ENCODE measurements at places on chromosomes 4 and X. TPM values are rescaled to one million over a fixed set of nuclear protein-coding genes. Genes with fewer than 3 reads are reported as not detected.
A peak's percentile ranks its signal among the peaks of the same experiment; 100 is the strongest.

- DNase-seq = no peak
Measured at GRCh38 chr4:189792924-189793618, 147.6 kb upstream of the FRG1 start.

DNA sequence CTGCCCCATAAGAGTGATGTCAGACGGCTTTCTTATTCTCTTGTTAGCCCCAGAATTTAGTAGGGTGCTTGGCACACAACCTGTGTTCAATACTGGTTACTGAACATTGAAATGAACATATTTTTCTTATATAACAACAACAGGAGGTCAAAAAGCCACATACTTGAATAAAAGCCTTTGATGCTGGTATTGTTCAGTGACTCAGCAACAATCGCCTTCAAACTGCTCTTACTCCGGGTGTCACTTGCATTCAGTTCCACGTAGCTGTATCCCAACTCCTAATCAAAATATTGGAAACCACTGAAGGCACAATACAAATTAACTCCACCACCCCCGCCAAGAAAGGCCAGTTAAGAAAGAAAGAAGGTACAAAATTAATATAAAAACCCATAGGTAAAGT lies 61.5 kb downstream of the RFC1 start:
- no peak for DNase-seq

DNA sequence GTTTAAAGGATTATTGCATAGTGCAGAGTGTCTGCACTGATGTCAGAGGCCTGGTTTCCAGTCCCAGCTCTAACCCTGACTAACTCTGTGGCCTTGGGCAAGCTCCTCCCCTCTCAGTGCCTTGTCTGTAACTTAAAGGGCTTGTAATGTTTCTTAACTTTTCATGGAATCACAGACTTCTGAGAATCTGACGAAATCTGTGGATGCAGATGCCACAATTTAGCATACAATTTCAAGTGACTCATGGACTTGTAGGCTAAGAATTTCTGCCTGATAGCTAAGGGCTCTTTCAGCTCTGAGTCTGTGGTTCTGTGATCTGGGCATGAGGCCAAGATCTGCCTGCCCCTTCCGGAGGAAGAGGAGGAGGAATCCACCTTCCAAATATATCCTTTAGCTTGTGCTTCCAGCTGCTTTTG lies 236.9 kb downstream of the AR start:
- no peak for DNase-seq

GRCh38 chrX:2677764-2678163 lies 13.3 kb upstream of the CD99 start:
- no peak for DNase-seq

- no peak for DNase-seq
Measured at GRCh38 chrX:139052461-139052860, 340.9 kb upstream of the FGF13 start.

DNA sequence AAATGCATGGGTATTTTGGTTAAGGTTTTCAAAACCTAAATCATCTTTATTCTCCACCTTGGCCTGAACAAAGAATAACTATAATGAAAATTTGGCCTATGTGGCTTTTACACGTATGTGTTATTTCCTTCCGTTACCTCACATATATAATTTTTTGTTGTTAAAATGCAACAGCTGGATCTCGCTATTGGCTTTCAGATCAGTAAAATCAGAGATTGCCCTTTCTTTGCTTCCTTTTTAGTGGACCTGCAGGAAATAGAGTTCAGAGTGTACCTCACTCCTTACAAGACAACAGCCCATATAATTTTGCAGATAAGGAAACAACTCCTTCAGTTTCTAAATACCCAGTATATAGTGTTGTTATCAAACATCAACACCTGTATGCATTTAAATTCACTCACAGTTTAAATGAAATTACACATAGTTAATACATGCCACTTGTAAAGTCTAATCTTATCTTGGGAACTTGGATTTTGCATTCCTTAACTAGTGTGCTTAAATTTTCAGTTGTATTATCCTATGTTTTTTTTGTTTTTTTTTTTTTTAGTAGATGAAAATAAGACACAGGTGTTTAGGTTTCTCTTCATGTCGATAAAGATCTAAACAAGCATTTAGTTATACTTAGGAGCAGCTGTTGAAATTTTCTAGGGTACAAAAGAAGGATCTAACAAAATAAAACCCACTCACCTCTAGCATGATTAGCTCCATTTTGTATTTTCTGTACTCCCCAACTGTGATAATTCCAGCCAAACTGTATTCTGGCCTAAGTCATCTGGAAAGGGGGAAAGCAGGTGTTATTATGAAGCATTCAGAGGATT lies 96.2 kb upstream of the SPRY1 start:
- DNase-seq = no peak

DNA sequence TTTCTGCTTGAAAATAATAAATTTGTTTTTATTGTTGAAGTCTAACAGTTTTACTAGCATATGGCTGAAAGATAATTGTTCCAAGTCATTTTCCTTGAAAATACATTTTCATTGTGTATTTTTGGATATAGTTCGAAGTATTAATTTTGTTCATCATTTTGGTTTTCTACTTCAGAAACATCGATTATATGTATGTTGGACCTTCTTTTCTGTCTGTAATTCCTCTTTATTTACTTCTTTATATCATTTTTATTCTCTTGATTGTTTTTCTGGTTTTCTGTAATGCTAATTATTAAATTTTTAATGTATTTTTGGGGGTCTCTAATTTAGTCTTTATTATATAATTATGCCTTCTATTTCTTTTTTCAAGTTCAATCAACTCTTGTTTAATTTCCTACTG lies 407.1 kb upstream of the FRG1 start:
- DNase-seq = no peak

DNA sequence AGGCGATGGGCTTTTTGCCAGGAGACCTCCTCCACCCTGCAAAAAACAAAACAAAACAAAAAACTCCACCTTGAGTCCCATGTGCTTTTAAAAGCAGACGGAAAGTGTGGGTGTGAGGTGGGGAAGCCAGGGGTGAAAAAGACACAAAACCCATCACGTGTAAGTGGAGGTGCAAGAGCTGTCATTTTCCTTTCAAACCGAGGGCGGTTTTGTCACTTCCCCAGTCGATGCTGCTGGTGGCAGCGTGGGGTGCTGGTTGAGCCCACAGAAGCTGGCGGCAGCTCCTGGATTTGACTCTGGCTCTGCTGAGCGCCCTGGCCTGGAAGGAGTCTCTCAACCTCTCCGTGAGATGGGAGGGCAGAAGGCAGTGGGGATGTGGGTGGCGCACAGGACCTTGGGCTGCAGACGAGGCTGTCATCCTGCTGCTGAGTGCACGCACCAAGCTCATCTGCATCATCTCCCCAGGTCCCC lies 110.0 kb downstream of the PSAPL1 start:
- peak; percentile 41 for DNase-seq

DNA sequence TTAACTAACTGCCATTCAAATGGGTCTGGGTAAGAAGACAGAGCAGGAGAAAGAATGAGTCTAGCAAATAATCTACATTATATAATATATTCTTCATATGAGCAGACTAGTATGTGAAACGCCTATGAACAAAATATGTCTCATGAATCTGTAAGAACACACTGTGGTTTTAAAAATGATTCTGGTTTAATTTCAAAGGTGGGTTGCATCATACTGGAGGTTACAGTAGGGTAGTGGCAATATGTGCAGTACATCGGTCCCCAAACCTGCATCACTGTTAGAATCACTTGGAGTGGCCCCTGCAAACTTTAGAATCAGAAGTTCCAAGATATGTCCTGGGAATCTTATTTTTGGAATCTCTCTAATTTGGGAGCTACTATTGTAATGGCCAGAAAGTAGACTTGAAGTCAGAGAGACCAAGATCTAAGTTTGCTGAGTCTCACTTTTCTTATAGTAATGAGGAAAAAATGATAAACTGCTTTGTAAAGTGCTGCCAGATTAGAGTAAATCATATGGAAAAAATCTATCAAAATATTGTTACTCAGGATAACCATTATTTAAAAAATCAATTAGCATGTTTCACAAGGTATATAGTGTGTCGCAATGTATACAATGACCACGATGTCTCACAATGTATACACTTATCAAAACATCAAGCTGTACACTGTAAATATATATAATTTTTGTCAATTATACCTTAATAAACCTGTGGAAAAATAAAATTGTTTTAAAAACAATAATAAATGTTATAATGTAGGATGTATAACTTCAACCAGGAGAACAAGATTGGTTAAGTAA lies 37.9 kb upstream of the ARSJ start:
- no peak for DNase-seq

GRCh38 chrX:25558137-25558536 lies 542.4 kb upstream of the ARX start:
- no peak for DNase-seq

- DNase-seq = no peak
Measured at GRCh38 chr4:75948822-75949444, 8.1 kb upstream of the NAAA start.

- DNase-seq = no peak
Measured at GRCh38 chr4:96784336-96784735, 944.4 kb downstream of the PDHA2 start.

GRCh38 chrX:134634691-134635090 lies 23.6 kb downstream of the PLAC1 start:
- no peak for DNase-seq

DNA sequence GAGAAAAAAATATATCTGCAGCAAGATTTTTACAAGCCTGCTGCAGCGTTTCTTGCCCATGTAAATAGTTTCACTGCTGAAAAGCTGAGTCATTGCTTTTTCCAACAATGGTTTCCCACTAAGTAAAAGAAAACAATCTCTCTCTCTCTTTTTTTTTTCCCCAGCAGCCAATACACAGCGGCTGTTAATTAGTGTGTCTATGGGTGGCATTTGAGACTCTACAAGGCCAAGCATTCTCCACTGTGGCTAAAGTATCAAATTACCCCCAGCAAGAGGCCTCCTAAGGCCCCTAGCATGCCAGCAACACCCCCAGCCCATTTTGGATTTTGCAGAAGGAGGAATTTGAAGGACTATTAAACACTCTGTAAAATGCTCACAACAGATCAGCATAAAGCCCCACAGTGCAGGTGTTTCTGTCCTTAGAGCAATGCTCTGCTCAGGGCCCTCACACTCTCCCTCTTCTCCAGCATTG lies 837.4 kb downstream of the TRIML1 start:
- no peak for DNase-seq

DNA sequence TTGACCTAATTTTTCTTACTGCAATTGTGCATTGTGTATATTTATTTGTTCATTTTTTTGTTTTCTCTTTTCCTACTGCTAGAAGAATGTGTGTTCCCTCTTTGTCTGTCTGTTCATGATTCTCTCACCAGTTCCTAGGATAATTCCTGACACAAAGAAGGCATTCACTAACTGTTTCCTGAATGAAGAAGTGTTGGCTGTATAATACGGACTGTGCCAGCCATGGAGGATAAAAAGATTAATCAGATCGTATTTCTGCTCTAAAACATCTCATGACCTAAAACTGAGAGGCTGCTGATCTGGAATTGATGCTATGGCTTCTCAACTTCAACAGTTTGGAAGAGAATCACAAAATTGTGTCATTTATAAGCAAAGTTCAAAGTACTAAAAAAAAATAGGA lies 563.1 kb upstream of the FRG1 start:
- no peak for DNase-seq

- no peak for DNase-seq
Measured at GRCh38 chr4:94939791-94940519, 182.2 kb downstream of the BMPR1B start.

- DNase-seq = no peak
Measured at GRCh38 chr4:168538632-168539031, 41.8 kb downstream of the PALLD start.

DNA sequence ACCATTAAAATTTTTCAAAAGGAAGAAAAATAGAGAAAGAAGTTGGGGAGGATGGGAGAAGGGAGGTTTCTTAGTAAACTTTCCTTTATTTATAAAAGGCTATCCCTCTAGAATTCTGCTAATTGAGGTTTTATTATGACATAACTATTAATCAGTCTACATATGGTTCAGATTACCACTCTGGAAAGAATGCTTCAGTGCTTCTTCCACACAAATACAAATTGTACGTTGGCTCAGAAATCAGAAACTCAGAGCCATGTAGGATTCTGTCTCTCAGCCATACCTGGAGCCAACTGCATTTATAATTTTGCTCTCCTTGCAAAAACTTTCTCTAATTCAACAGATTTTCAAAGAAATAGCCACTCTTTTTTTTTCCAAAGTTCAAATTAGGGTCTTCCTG lies 37.1 kb downstream of the SRPX start:
- no peak for DNase-seq

- no peak for DNase-seq
Measured at GRCh38 chr4:139330283-139330682, 28.0 kb upstream of the NDUFC1 start.

- no peak for DNase-seq
Measured at GRCh38 chrX:100687546-100687945, 43.5 kb downstream of the SRPX2 start.

DNA sequence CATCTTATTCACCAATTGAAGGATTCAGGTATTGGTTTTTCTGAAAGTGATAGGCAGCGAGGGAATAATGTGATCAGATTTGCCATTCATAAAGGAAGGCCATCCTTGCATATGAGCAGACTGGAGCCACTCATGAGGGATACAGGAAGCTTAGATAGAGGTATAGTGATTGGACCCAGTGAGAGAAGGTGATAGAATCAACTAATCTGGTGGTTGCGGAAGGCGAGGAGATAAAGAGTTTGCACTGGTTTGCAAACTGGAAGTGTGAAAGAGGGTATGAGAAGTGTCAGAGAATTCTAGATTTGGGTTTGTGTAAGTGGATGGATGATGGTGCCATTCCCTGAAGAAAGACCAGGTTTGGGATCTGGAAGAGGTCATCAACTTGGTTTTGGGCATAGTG lies 57.3 kb upstream of the RASGEF1B start:
- DNase-seq = no peak

GRCh38 chr4:107213880-107214279 lies 177.8 kb upstream of the DKK2 start:
- DNase-seq = no peak

DNA sequence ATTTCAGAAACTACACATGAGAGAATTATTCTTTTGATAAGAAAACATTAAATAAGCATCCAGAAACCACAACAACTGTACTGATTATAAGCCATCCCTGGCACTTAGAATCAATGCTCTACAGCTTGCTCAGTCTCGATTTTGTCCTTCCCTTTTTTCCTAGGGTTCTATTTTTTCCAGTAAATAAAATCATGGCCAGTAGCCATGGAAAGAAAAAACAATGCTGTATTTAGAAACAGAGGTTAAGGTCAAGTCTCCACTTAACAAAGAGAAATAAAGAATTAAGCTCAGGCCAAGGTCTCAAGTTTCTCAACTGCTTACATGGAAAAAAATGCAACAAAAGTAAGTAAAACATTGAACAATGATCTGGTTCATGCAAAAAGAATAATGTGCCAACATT lies 38.7 kb upstream of the GRID2 start:
- DNase-seq = no peak

Gene OTUD6A
- total RNA-seq = not detected

Gene CHST7
- 6.4 TPM for total RNA-seq

Gene ETDA
- total RNA-seq = not detected

Gene ASB5
- total RNA-seq = not detected

Gene BEND2
- 0.15 TPM for total RNA-seq

Gene SHROOM4
- 0.07 TPM for total RNA-seq

Gene GPR119
- not detected for total RNA-seq

Gene GPR173
- 0.12 TPM for total RNA-seq

Gene PCDH18
- total RNA-seq = 0.03 TPM

Gene MAGEB1
- not detected for total RNA-seq

Gene AKAP14
- not detected for total RNA-seq

Gene ANKRD37
- 5.5 TPM for total RNA-seq

Gene STBD1
- total RNA-seq = 1.0 TPM

Gene FRMD7
- total RNA-seq = not detected
